T follicular helper cell (primary cell): ENCODE measurements at places on chromosomes 3 and 15.

- DNase-seq: no peak
These were observed 301.4 kb upstream of the TGFBR2 start for GRCh38 chr3:30305021-30305420.

DNA sequence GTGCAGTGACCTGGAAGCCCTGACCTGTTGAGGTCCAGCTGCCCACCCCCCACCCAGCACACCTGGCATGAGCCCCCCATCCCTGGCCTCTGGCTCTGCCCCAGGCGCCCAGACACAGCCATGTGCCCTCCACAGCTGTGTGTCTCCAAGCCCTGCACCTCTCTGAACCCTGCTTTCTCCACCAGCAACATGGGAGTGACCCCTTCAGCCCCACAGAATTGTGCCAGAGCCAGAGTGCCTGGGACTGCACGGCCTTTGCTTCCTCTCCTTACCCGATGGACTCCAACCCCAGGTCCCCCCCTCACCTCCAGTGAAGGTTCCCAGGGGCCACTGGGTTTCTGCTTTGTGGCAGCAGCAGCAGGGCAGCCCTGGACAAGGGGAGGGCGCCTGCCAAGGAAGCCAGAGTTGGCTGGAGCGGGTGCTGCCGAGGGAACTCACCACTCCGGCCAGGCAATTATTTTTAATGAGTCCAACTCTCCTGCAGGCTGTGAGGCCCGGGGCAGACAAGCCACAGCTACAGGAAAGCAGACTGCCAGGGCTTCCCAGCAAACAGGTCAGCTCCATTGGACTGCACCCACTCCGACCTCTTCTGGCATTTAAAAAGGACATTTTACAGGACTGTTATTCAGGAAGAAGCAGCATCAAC lies 24.1 kb downstream of the PRR20G start:
- no peak for DNase-seq

DNA sequence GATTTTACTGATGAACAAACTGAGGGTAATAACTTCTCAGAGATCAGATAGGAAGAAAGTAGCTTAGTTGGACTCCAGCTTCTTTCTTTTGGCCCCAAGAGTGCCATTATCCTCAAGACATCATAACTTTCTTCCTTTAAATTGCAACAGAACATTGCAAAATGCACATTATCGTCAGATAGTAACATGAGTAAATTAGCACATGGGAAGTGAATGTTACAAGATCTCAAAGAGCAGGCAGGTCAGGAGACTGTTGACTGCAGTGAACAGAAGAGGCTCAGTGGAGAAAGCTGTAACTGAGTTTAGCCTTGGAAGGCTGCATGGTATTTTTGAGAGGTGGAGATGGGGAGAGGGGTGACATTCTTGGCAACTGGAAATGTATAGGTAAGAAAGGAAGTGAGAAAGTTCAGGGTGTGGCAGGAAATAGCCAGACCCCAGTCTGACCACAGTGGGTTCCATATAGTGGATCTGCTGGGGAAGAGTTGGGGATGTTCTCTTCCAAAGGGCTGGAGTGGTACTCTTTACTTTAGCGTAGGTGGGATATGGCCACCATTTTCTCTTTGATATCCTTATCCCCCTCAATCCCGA lies 307.7 kb downstream of the RPLP1 start:
- no peak for DNase-seq

DNA sequence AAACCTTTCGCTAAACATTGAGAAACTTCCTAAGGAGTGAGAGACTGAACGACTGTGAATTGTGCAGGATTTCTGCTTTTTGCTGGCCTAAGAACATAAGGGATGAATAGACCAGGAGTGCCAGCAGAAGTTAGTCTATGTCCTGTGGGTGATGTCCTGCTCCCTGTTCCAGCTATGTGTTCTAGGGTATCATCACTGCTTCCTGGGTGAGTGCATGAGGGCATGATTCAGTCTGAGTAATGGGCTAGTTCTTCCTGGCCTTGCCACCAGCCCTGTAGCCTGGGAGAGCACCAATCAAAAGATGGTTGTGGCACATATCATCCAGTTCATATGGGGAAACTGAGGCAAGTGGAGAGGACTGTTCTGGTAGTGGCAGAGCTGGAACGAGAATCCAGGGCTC lies 153.9 kb upstream of the TPM1 start:
- DNase-seq: no peak

- DNase-seq: no peak
These were observed 105.7 kb downstream of the LRTM1 start for GRCh38 chr3:54822206-54822605.

DNA sequence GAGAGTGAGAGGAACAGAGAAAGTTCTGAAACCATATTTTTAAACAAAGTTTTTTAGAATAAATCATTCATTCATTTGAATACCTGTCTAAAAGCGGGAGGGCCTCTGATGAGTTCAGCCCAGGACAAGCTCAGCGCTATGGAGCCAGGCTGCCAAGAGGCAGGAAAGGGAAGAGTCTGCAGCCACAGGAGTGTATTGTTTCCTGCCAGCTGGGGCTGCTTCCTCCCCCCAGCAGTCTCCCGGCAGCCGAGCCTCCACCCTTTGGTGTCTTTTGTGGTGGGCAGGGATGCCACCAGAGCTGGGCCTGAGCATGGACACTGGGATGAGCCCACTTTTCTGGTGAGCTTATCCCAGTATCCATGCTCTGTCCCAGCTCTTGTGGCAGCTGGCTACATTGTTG lies 199.5 kb upstream of the TPRG1 start:
- no peak for DNase-seq

DNA sequence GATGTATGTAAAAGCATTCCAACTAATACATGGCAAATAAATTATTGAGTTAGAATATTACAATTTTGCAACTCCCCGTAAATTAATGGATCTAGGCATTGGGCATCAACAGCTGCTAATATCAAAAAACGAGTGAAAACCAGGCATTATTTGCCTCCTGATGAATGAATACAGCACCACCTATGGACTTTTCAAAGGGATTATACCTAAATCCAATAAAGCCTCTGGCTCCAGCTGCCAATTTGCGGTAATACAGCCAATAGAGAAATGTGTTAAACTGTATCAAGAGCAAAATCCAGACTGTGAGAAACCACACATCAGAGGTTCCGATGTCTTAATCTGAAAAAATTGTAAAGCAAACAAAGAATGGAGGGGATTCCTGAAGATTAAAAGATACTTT lies 16.3 kb upstream of the A4GNT start:
- no peak for DNase-seq

- DNase-seq: no peak
These were observed 26.2 kb downstream of the EEFSEC start for GRCh38 chr3:128179484-128179819.

- no peak for DNase-seq
These were observed 10.9 kb downstream of the ITIH3 start for GRCh38 chr3:52805270-52806039.

DNA sequence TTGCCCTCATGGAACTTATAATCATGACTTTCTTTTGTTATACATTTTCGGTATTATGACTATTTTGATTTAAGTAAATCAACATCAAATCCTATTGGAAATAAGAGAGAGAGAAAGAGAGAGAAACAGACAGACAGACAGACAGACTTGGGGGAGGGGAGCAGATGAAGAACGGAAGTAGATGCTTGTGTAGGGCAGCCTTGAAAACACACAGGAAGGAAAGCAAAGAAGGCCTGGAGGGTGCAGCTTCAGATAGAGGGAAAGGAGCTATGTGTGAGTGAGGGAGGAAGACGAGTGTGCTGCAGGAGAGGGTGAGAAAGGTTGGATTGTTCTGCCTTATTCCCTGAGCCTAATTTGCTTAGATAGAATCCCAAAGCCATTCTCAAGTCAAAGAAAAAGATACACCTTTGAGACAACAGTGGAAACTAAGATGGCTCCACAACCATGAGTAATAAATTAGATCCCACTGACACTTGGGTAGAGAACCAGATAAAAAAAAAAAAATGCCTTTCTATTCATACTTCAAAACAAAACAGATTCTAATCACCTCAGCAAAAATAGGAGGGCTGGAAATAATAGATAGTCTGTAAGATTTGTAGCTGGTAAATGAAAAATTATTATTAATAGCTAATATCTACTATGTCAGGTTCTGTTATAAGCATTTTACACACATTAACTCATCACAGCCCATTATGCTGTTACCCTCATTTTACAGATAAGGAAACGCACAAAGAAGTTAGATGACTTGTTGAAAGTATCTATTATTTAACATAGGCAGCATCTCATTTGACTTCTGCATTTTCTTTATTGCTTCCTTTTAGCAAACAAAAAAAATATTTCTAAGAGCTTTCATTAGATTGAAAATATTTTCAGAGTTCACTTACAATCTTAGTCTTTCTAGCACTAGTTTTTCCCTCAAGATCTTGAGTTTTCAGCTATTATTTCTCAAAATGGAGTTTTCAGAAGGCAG lies 214.1 kb downstream of the TNIK start:
- no peak for DNase-seq

DNA sequence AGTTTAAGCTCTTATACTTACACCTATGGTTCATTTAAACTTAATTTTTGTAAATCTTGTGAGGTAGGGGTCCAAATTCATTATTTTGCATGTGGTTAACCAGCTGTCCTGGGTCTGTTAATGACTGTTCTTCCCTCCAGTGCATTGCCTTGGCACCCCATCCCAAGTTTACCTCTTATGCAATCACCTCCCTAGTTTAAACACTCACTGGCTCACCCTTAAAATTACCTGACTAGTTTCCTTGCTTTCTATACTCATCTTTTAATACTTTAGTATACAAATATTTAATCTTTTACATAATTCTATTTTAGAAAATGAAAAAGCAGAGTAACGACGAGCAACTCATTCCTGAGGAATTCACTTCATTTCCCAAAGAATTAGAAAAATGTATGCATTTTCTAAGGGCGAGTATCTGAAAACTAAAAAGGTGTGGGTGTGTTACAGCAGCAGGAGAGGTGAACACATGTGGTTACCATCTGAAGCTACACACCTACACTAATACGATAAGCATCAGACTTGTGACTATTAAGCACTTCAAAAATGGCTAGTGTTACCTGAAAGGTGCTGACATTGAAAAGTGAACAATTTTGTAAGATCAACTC lies 33.7 kb downstream of the TJP1 start:
- DNase-seq: no peak

DNA sequence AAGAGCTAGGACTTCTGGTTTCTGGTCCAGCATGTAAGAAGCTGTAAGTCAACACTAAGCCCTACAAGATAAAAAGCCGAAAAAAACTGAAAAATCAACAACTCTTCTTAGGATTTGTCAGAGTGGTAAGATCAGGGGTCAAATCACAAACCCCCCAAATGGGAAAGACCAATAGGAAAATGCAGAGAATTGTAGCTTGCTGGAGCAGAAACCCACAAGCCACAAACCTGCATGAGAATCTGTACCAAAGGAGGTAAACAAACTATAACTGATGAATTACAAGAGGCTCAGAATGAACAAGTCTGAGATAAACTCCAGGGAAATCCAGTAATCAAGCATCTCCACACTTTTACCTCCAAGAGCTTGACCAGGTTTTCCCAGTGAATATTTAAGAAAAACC lies 36.0 kb downstream of the RFX7 start:
- DNase-seq: no peak

DNA sequence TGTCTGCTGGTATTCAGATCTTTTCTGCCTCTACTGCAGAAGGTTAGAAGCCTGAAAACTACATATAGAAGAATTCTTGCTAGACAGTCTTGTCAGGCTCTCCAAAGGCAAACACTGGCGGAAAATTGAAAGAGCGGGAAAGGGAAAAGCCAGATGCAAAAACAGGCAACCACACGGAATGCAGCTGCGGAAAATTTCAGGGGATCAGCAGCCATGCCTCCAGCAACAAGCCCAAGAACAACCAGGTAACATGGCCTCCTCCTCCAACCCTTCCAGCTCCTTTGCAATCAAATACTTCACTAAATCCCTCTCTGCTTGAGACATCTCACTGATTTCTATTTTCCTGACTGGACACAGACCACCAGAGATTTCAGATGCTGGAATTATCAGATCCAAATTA lies 9.6 kb downstream of the UBP1 start:
- no peak for DNase-seq

- DNase-seq: no peak
These were observed 56.5 kb upstream of the STT3B start for GRCh38 chr3:31476209-31476608.

GRCh38 chr3:63861306-63861705 lies 2.3 kb downstream of the THOC7 start:
- DNase-seq: no peak

DNA sequence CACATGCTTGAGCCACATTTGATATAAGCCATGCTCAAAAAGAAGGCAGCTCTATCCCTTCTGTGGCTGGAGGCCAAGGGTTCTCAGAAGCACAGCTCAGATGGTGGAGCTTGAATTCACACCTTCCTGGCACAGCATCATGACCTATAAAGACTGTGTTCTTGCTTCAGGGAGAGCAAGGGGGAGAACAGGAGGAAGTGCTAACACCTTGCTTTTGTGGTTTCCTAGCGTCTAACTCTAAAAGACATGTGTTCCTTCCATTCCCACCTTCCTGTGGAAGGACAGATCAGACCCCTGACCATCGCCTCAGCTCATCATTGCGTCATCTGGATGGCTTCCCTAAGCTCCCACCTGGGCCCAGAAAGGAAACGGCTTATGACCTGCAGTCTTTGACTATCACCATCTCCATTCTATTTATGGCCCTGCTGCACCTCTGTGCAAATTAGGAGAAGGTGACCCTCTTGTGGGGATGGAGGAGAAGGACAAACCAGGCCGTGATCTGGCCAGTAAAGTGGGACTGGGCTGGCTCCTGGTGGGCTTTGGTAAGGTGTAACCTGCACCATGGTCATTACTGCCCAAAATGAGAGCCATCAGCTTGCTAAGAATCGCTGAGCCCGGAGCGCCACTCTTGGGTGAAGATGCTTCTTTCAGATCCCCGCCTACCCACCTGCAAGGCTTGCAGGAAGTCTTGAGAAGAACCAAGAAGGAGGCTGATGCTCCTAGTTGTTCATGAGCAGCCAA lies 128.5 kb downstream of the SERPINI1 start:
- DNase-seq: no peak
